ENCODE measurements at places on chromosomes 5 and 9.

DNA sequence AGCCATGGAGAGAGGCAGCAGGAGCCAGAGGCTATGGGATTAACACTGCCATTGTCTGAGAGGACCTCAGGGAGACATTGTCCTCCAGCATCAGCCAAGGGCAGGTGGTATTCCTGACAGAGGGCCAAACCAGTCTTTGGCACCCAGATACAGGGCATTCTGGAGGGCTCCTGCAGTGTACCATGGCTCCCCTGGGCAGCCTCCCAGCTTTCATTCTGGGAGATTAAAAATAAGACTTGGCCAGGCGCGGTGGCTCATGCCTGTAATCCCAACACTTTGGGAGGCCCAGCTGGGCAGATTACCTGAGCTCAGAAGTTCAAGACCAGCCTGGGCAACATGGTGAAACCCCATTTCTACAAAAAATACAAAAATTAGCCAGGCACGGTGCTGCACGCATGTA is 4.2 kb downstream of the MTAP start:
- no peak for DNase-seq

DNA sequence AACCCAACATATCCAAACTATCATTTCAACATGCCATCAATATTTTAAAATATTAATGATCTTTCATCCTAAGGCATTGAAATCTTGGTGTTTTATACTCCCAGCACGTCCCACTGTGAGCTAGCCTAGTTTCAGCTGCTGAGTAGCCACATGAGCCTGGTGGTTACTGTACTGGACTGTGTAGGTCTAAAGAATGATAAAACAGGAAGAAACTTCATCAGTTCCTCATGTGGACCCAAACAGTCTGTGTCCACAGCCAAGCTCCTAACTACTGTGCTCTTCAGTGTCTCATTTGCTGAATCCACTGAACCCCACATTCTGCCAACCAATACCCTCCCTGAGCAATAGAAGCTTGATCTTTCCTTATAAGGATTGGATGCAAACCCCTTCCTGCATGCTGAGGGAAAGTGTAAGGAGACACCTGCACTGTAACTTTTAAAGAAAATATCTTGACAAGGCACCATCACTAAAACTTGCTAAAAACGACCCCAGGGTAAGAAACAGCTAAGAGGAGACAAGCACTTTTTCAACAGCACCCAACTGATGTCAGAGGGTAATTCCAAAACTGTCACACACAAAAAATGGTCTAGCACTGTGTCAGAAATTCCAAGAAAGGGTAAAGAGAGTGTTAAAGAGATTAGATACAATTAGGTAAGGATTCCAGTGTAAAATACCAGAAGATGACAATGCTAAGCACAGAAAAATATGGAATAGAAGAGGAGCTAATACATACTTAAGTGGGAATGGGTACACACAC is 126.9 kb downstream of the SPOCK1 start:
- no peak for DNase-seq

- DNase-seq: no peak
Observed at GRCh38 chr9:109574061-109574882, 76.2 kb upstream of the PTPN3 start.

GRCh38 chr9:86768020-86768419 is 179.3 kb downstream of the GAS1 start:
- no peak for DNase-seq

GRCh38 chr5:33807771-33808170 is 84.0 kb downstream of the ADAMTS12 start:
- no peak for DNase-seq

DNA sequence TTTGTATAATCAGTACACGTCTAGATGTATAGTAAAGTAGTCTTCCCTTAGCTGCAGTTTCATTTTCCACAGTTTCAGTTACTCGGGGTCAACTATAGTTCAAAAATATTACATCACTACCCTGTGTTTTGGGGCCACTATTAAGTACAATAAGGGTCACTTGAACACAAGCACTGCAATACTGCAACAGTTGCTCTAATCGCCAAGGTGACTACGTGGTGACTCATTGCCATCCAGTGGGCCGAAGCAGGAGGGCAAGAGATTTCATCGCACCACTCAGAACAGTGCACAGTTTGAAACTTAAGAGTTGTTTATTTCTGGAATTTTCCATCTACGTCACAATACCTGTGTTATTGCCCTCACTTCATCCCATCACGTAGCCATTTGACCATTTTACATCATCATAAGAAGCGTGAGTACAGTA is at the start of gene ARL14EPL:
TSS of gene ARL14EPL (plus strand) at position 379 of the 424 bp plus-strand sequence. CDS start 18,994 bp downstream, outside the sequence.
- DNase-seq: no peak

GRCh38 chr9:98172604-98173003 is 19.8 kb downstream of the CORO2A start:
- no peak for DNase-seq

DNA sequence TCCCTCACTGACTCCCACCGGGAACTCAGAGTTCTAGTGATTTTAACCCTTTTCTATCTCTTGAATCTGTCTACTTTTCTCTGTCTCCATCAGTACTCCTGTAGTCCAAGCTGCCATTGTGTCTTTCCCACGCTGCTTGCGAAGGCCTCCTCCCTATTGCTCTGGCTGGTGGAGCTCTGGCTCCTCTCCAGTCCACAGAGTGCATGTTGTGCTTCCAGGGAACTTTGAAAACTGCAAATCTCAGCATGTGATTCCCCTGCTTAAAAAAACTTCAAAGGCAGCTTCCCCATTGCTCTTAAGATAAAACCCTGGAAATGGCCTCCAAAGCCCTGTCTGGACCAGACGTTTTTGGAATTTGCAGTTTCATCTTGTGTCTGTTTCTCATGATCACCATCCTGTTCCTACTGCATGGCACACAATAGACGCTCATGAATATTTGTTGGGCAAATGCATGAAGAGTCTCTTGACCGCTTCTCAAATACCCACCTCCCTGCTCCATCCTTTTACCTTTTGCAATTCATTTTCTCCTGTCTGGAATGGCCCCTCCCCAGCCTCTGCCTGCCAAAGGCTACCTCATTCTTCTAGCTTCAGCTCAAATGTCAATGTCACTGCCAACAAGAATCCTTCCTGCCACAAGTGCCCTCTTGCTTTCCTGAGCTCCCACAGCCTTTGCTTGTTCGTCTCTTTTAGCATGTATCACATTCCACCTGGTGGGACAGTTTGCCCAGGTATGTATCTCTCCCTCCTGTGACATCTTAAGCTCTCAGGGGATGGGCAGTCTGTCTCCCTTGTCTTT is 293.2 kb downstream of the ARHGAP26 start:
- DNase-seq: no peak

- no peak for DNase-seq
Observed at GRCh38 chr9:135448663-135449100, 30.9 kb upstream of the PPP1R26 start.

DNA sequence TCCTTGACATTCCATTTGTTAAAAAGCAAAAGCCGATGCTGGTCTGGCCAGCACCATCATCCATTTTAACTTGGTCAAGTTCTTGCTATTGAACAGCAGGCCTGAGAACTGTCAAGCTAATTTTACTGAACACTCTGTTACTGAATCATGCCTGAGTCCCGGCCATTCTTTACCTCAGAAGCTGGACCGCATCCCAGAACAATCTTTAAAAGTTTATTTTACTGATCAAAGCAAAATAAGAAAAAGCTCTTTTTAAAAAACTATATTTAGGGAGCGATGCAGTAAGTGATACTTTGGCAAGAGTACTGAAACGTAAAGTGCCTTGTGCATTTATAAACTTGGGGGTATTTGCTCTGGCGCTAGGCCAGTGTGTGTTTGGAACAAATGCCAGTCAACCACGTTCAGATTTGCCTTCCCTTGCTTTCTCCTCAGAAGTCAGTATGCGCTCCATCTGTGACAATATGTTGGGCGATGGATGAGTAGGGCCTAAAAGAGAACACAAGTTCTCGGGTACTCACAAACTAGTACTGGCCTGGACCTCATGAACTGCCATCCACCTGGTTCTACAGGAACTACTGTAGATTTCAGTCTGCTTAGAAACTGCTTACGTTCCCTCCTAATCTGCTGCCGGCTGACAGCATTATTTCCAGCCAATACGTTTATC is 161.9 kb downstream of the MAPKAP1 start:
- DNase-seq: no peak

- peak; percentile 10 for DNase-seq
Observed at GRCh38 chr5:176646049-176646706, 1.1 kb upstream of the TSPAN17 start.

GRCh38 chr9:126595982-126596381 is 17.7 kb upstream of the LMX1B start:
- no peak for DNase-seq

DNA sequence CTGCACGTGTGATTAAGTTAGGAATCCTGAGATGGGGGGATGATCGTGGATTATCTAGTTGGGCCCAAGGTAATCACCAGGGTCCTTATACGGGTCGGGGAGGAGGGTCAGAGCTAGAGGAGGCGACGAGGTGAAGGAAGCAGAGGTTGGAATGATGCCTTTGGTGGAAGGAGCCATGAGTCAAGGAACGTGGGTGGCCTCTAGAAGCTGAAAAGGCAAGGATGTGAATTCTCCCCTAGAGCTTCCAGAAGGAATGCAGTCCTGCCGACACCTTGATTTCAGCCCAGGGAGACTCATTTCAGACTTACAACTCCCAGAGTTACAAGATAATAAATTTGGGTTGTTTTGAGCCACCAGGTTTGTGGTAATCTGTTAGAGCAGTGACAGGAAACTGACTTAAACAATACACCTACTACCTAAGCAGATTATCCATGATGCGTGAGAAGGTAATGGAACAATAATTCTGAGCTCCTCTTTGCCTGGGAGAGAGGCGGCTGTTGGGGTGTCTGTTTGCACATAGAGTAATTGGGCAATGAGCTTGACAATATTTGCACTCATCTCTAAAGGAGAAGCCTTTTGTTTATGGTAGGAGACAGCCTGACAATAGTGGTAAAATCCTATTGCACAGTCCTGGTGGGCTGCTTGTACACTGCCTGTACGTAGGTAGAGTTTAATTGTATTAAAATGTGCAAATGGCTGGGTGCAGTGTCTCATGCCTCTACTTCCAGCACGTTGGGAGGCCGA is 129.3 kb upstream of the IER5L start:
- DNase-seq: no peak

DNA sequence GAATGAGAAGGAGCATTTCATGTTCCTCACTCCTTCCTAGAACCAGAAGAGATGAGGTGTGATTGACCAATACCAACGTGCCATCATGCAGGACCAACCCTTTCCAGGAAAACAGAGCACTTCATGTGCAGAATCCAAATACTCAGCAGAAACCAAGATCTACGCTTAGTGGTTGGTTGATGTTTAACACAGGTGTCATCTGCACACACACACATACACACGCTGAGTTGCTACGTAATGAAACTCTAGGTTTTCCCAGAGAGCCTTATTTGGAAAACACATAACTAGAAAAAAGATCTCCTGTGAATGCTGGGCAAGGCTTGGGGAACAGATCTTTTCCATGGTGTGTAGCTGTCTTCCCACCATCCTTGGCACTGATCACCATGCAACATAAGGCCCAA is 21.1 kb upstream of the ZNF622 start:
- no peak for DNase-seq
